Epithelial cell of proximal tubule (primary cell): ENCODE measurements at places on chromosomes 3 and 15. TPM values are rescaled to one million over a fixed set of nuclear protein-coding genes. Genes with fewer than 3 reads are reported as not detected.

DNA sequence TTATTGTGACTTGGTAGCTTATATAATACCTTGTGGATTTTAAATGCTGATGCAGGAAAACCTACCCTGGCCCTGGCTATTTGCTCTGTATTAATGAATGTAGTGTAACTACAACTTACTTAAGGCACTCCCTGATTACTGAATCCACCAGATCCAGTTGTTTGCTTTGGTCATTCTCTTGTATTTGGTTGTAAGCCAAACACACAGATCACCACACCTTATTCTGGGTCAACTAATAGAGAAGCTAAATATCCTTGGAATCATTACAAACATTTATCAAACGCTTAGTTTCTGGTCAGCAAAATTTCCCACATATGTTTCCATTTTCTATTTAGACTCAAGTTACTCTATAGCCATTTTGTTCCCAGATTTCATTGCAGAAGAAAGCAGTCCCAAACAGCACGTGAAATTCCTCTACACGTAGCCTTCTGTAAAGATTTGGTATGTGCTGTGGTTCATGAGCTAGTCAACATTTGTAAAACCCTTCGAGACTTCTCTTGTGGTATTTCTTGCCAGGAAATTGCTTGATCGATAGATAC lies 322.6 kb downstream of the MEX3B start:
- DNase-seq = no peak

- DNase-seq = no peak
Observed at GRCh38 chr3:52915294-52915693, 17.9 kb upstream of the STIMATE start.

- no peak for DNase-seq
Observed at GRCh38 chr15:51267051-51267702, 71.2 kb downstream of the CYP19A1 start.

BCL2A1 gene
- 1.2 and 3.5 TPM in 2 replicates for total RNA-seq

DNA sequence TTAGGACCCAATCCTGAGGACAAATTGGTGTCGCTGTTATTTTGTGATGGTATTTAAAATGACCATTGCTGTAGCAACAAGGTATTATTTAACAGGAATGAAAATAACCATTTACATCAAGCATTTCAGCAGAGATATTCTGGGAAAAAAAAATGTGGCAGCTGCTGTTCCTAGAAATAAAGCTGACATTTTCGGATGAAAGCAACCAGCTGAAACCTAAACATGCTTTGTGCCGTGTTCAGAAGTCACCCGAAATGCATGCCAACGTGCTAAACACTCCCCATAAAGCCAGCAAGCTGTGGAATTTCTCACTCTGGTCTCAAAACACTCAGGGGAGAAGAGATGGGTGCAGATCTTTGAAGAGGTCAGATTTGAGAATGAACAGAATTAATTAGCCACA lies 31.5 kb upstream of the TAFA4 start:
- no peak for DNase-seq

GRCh38 chr3:12896063-12896985 lies 55.0 kb upstream of the RPL32 start:
- no peak for DNase-seq

GRCh38 chr3:42900226-42901072 lies 5.5 kb upstream of the ZNF662 start:
- no peak for DNase-seq

DNA sequence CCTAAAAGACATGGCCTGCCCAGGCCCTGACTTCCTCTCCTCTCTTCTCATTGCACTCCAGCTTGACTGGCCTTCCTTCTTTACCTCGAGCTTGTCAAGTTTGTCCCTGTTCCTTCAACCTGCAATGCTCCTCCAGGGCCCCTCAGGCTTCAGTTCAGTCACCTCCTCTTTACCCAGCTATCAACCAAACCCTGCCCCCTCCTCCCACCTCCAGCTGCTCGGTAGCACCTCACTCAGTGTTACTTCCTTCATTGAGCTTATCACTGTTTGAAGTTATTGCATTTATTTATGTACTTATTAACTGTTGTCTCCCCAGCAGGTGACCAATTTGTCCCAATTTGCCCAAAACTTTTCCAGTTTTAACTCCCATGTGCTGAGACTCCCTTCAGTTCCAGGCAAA lies 95.8 kb upstream of the UBE2E1 start:
- DNase-seq = no peak

DNA sequence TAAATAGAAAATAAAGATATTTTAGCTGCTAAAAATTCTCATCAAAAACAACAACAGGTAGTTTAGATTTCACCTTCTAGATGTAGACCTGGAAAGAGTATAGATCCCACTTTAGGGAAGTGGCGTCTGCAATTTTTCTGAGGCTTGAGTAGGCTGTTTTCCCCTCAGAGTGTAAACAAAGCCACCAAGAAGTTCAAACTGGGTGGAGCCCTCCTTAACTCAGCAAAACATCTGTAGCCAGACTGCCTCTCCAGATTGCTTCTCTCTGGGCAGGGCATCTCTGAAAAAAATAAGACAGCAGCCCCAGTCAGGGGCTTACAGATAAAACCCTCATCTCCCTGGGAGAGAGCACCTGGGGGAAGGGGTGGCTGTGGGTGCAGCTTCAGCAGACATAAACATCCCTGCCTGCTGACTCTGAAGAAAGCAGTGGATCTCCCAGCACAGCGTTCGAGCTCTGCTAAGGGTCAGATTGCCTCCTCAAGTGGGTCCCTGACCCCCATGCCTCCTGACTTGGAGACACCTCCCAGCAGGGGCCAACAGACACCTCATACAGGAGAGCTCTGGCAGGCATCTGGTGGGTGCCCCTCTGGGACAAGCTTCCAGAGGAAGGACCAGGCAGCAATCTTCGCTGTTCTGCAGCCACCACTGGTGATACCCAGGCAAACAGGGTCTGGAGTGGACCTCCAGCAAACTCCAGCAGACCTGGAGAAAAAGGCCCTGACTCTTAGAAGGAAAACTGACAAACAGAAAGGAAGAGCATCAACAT lies 259.6 kb downstream of the STXBP5L start:
- no peak for DNase-seq

GRCh38 chr3:40996382-40996781 lies 202.9 kb upstream of the CTNNB1 start:
- no peak for DNase-seq

RAD18 gene
- total RNA-seq = 10.0 and 16.7 TPM in 2 replicates

DNA sequence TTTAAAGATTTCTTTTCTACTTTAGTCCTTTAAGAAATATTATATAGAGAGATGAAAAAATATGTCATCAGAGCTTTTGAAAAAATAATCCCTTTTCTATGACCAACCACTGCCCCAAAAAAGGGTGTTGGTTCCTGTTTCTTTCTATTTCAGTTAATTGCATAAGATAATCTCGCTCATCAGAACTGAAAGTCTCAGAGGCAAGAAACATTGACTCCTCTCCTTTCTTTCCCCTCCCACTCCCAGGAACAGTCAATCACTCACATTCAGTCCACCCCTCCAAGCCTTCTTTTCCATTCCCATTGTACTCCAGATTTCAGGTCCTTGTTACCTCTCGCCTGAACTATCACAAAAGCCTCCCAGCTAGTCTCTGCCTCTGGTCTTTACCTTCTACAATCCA lies 153.7 kb upstream of the ABI3BP start:
- DNase-seq = no peak

DNA sequence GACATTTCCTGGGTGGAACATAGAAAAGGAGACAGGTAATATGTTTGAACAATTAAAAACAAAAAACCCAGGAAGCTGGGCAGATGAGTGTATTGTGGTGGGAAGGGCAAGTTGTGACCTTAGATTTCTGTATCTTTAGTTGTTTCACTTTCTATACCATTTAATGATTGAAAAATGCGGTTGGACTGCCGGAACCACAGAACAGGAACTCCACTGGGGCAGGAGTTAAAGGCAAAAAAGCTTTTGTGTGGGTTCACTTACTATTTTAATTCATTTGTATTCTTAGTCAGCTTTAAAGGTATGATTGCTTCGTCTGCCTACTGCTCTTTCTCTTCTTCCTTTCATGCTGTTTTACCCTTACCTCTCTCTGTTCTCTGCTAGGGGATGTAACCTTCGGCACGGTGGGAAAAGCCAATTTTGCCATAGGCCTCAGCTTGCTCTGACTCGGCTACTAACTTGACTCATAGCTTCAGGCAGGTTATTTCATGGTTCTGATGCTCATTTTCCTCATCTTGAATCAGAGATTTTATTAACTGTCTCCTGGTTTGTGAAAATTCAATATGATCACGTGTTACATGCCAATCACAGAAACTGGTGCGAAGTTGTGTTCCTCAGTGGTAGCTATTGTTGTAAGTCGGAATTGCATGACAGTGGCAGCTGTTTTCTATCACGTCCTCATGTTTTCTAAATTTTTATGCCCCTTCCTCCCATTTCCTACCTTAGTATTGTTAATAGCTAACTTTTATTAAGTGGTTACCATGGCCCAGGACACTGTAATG lies 1.6 kb upstream of the MCTP2 start:
- DNase-seq = no peak
